ENCODE measurements at places on chromosomes 12 and 14. TPM values are rescaled to one million over a fixed set of nuclear protein-coding genes. Genes with fewer than 3 reads are reported as not detected.

Gene RFC5
- total RNA-seq = 32.6 TPM

Gene MYF5
- total RNA-seq = not detected

Gene POTEM
- total RNA-seq = not detected

Gene PPHLN1
- 123 TPM for total RNA-seq

Gene CYP46A1
- under 0.01 TPM for total RNA-seq

Gene CPM
- 0.66 TPM for total RNA-seq

Gene CLSTN3
- 31.1 TPM for total RNA-seq

Gene PTPRO
- total RNA-seq = not detected

Gene VWF
- 1,119 TPM for total RNA-seq

Gene ARL1
- total RNA-seq = 83.9 TPM

Gene MYRFL
- total RNA-seq = 0.40 TPM

Gene CCDC198
- total RNA-seq = not detected

Gene NGB
- not detected for total RNA-seq

Gene RTN1
- total RNA-seq = 0.93 TPM

Gene FOXA1
- 0.13 TPM for total RNA-seq

Gene IFNG-AS1
- total RNA-seq = not detected

Gene MAP1LC3B2
- total RNA-seq = 0.72 TPM

Gene CD69
- total RNA-seq = 0.53 TPM

Gene RPL10L
- total RNA-seq = not detected

Gene TMEM132D
- total RNA-seq = not detected

Gene RNASE2
- total RNA-seq = not detected

Gene ANKRD33
- total RNA-seq = 0.27 TPM

Gene CD163
- not detected for total RNA-seq

Gene WDHD1
- total RNA-seq = 23.9 TPM

Gene DEPDC4
- total RNA-seq = 0.22 TPM

Gene MOAP1
- total RNA-seq = 15.7 TPM

Gene ARF3
- 83.8 TPM for total RNA-seq

Gene EML1
- 27.2 TPM for total RNA-seq

Gene TOMM20L
- total RNA-seq = not detected

Gene RNASE7
- total RNA-seq = not detected

Gene IAPP
- not detected for total RNA-seq

Gene LPCAT3
- total RNA-seq = 14.7 TPM

Gene TUBA1C
- 869 TPM for total RNA-seq

Gene JAG2
- total RNA-seq = 37.5 TPM

Gene P2RX2
- total RNA-seq = not detected

Gene COX8C
- total RNA-seq = not detected

Gene PSMB11
- not detected for total RNA-seq

Gene OR4E2
- not detected for total RNA-seq

Gene RAB15
- total RNA-seq = 15.7 TPM

Gene ADAM21
- 0.36 TPM for total RNA-seq

Gene FGD6
- 30.7 TPM for total RNA-seq

Gene MRPL52
- total RNA-seq = 73.1 TPM

Gene KCNK13
- 0.07 TPM for total RNA-seq

Gene MGAT4C
- under 0.01 TPM for total RNA-seq

Gene KRT75
- not detected for total RNA-seq

Gene TAS2R10
- 1.1 TPM for total RNA-seq

Gene SERPINA12
- not detected for total RNA-seq

Gene CMA1
- not detected for total RNA-seq

Gene TPPP2
- not detected for total RNA-seq

Gene DIO3
- not detected for total RNA-seq

Gene GNB3
- total RNA-seq = 3.1 TPM

Gene C3AR1
- 0.27 TPM for total RNA-seq

Measured in thoracic aorta endothelial cell (primary cell).